Ascending aorta (tissue), 2 donors: ENCODE measurements at places on chromosomes 12 and 14.

- DNase-seq: no peak
Measured at GRCh38 chr14:50533806-50534205, 1.4 kb upstream of the MAP4K5 start.

DNA sequence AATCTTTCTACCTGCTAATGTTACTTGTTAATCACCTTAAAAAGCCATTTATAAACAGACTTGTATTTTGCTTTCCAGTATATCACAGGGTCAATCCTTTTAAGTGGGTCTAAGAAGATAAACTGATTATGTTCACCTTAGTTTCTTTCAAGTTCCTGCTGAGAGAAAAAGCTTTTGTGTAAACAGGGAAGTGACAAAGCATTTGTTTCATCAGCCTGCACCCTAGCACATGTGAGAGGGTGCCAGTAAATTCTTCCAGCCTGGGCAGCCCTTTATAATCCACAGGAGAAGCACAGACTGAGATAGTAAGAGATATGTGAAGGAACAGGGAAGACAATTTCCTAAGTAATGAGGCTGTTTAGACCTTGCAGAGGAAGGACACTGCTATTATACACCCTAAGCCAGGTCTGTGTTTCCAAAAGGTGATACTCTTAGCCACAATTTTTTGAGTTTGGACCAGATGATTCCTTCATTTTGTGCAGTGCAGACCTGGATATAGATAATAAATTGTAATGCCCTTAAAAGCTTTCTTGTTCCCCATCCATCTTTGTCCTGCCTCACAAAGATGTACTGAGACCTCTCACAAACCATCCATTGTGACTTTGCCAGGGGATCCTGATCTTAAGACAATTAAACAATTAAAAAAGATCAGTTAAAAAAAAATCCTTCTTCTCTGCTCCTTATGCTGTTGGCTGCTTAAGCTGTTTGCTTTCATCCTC, 150.7 kb downstream of the KTN1 start:
- no peak for DNase-seq

DNA sequence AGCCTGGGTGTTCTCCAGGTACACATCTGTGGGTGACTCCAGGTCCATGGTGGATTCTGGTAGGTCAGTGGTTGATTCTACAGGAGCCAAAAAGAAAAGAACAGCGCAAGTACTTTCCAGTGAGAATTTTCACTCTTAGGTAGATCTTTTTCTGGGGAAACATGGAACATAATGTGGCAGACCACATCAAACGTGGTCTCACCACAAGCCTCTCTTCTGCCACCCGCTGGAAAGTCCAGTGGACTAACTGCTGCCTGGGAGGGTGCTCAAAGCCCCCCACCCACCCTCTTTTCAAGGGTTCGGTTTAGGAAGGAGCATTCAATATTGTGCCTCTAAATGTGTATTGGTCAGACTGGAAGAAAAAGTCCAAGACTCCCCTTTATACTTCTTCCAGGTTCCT, 36.1 kb upstream of the PRB2 start:
- no peak for DNase-seq

GRCh38 chr14:92093320-92093719, 13.1 kb downstream of the ATXN3 start:
- DNase-seq: no peak

DNA sequence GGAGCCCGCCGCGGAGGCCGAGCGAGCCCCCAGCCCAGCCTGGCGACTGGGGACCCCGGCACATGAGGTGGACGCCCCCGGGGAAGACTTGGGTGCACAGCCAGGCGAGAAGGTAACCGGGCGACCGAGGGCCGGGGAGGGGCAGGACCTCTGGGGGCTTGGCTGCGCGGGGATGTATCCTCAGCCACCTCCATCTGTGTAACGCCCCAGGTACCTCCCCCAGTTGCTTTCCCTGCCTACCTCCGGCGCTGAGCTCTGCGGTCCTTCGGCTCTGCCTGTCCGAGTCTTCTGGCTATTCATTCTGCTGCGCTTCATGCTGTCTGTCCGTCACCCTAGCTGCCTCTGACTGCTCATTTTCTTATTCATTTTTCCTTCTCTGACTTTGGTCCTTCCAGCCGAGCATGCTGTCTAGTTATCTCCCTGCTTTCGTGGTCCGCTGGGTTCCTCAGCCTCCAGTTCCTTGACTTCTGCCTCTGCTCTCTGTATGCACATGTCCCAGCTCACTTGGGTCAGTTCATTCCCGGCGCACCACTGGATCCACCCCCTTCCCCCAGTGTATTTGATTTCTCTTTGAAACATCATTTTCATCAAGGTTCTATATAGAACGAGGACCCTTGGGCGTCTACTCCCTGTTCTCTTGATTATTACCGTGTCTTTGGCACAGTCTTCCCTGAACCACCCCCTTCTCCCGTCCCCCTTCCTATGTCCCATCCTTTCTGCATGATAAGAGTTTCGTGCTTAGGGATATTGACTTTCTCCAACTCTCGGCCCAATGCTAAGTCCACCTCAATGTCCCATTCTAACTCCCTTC, 612 bp downstream of the PHC1 start:
- peak; percentile 68 for DNase-seq

GRCh38 chr12:110579535-110580253, 3.4 kb downstream of the PPTC7 start:
- no peak for DNase-seq
